ENCODE measurements at places on chromosomes 7 and 10.

GRCh38 chr10:118358327-118358726 is 16.2 kb upstream of the FAM204A start:
- no peak for DNase-seq

DNA sequence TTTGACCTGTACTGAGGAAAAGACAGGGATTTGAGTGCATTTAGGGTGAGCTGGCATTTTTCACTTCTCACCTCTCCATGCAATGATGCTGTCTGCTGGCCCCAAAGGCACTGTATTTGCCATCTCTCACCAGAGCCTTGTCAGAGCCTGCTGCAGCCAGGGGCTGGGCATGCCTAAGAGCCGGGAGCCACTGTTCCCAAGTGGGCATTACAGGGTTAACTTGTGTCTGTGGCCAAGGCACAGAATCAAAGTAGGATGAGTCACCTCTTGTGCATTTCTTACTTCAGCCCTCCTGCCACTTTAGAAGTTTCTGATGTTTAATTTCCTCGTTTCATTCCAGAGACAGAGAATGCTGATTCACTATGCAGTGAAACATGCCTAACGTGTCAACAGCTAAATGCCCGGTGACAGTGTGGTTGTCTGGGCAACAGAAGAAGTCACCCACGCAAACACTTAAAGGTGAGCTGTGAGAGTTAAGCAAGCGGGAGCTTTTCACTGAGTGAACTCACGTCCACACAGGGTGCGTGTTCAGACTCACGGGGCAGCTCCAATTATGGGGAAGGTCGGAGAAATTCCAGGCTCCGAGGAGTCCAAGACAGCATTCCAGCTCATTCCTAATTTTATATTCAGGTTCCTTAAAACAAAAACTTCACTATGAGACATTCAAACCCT is 57.1 kb upstream of the IGFBP3 start:
- peak; percentile 51 for DNase-seq

- DNase-seq: no peak
Measured at GRCh38 chr7:41679566-41679965, 23.3 kb downstream of the INHBA start.

GRCh38 chr10:13872411-13872810 is 285.6 kb downstream of the PRPF18 start:
- peak; percentile 73 for DNase-seq

DNA sequence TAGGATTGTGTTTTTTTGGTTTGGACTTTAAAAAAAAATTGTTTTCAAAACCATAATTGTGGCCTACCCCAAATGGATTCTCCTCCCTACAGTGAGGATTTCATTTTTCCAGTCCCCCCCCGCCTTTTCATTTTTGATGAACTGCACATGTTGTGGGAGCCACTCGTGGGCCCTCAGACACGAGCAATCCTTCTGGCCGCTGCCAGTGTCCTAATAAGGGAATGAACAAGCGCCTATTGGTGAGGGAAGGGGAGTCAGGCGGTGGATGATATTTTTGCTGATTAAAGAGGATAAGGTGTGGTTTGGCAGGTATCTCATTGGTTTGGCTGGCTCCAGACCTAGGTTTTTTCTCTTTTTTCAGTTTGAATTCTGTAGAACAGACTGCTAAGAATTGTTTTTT is 78.7 kb upstream of the AGBL3 start:
- no peak for DNase-seq

GRCh38 chr10:105844241-105844640 is 1203.2 kb downstream of the SORCS3 start:
- no peak for DNase-seq

DNA sequence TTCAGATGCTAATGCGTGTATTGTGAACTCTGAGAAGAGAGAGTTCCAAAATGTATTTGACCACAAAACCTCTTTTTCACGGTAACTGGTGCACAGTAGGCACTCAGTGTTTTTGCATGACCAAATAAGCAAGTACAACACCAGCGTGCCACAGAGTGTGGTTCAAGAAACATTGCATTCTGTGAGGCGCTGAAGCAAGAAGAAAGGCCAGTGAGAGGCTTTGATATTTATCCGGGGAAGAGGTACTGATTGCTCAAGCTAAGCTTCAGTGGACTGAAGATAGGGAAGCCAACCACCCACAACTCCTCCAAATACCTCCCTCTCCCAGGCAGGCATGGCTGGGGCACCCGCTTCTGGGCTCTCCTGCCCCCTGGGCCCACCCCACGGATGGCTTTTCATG is 611.2 kb downstream of the SDK1 start:
- DNase-seq: no peak

GRCh38 chr7:18798088-18798906 is 302.7 kb downstream of the HDAC9 start:
- DNase-seq: no peak

GRCh38 chr10:129881641-129882040 is 82.4 kb downstream of the EBF3 start:
- DNase-seq: no peak

- no peak for DNase-seq
Measured at GRCh38 chr7:140404565-140405065, 757 bp downstream of the RAB19 start.

- DNase-seq: no peak
Measured at GRCh38 chr10:63901228-63901627, 380.0 kb downstream of the REEP3 start.

DNA sequence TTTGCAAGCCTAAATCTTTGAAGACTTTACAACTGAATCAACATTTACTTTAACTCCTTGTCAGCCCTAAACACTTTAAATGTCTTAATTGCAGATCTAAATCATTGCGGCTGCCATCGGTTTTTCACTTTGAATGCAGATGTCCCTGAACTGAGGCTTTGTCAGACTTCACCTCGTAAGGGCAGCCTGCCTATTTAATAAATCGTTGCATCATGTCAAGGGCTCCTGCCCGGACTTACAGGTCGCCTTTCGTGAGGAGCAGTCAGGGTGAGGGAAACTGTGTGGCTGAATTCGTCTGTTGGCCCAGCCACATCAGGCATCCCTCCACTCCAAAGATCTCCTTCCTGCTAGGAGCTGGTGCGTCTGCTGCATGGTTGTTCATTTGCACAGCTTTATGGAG is 368.2 kb upstream of the NPVF start:
- DNase-seq: no peak

DNA sequence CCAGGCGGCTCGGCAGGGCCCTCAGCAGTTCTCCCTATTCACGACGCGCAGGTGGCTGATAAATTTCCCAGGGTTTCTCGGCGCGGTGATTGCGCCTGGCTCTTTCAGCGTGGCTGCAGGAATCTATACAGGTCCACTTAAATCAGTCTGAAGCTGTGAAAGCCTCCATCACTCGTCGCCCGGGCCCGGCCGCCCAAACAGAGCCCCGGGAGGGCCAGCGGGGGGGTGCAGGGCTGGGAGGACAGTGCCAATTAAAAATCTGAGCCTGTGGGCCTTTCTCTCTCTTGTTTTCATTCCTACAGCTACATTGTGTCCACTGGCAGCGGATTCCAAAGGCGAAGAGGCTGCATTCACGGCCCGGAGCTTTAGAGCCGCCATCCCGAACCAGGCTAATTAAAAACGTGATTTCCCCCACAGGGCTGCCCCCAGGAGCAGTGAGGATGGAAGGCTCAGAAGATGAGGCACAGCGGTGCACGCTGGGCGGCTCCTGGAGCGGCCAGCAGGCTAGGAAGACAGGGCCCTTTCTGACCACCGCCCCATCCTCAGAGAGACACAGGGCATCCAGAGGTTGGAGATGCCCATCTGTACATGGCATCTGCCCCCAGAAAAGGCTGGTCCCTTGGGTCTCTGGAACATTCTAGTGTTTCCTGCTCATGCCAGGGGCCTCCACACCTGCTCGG is 100.7 kb downstream of the FAM53B start:
- DNase-seq: no peak

Data from tongue (tissue), 3 donors.